Naive B cell (primary cell): ENCODE measurements at places on chromosomes 16 and 17. TPM values are rescaled to one million over a fixed set of nuclear protein-coding genes. Genes with fewer than 3 reads are reported as not detected.
A peak's percentile ranks its signal among the peaks of the same experiment; 100 is the strongest.

GRCh38 chr16:57815987-57816745, 13.9 kb upstream of the KIFC3 start:
- H3K4me3 ChIP-seq, result no peak overlapping the region
- H3K27ac ChIP-seq, result no peak overlapping the region
- H3K4me1 ChIP-seq, result no peaks in the 10 kb centered on the region
- no peaks in the 10 kb centered on the region for H3K36me3 ChIP-seq
- H3K27me3 ChIP-seq, result peaks cover 15% of the 10 kb centered on the region
- no peak for DNase-seq

DNA sequence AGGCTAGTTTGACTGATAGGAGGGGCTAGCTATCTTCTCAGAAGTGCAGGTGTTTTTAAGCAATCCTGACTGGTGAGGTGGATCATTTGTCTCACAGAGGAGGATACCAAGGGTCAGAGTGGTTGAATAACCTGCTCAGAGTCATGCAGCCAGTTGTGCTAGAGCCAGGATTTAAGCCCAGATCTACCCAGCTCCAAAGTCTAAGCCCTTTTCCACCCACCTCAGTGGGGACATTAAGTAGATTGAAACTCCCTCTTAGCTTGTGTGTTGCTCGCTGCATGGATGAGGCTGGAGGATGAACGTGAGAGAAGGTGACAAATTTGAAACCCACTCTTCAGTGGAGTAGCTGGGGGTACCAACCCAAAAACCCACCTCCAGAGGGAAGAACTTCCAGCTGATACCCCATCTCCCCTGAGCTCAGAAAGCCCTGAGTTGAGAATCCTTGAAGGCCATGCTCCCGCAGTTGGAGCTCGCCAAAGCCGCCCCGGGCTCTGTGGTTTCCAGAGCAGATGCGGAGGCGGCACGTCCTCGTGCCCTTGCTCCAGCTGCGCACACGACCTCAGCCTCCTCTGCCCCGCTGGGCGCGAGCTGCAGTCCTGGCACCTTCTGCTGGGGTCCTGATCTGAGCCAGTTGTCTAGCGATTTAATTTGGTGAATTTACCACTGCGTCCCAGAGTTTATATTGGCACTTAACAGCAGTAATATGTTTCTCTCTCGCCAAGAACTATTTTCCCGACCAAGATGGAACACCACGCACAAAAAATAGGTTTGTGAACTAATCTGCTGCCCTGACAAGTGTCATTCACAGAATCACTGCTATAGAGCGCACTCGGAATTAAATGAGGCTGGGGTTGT, 159.5 kb downstream of the CCDC182 start:
- H3K4me1 ChIP-seq, result peaks cover 9% of the 10 kb centered on the region
- H3K36me3 ChIP-seq, result no peaks in the 10 kb centered on the region
- H3K27ac ChIP-seq, result no peak overlapping the region

- H3K27me3 ChIP-seq, result peaks cover 70% of the 10 kb centered on the region
- peaks cover 4% of the 10 kb centered on the region for H3K4me1 ChIP-seq
- peaks cover 9% of the 10 kb centered on the region for H3K36me3 ChIP-seq
- no peak for DNase-seq
- H3K27ac ChIP-seq, result no peak overlapping the region
- no peak overlapping the region for H3K4me3 ChIP-seq
Measured at GRCh38 chr17:49915670-49916069, 53.3 kb upstream of the DLX4 start.

DNA sequence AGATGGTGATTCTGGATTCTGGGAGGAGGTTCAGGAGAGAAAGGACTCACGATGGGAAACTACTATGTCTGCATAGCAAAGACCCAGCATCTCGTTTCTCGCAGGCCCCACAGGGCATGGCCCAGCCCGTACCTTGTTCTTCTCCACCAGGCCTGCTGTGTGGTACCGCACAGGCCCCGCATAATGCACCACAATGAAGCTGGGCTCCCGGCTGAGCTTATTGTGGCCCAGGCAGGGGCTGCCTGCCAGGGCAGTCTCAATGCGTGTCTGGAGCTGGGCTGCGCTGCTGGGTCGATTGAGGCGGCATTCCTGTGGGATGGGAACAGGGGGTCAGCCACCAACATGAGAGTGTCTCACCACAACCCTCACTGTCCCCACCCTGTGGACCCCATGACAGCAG, 20.4 kb downstream of the ZNHIT3 start:
- no peaks in the 10 kb centered on the region for H3K4me1 ChIP-seq
- no peak overlapping the region for H3K4me3 ChIP-seq
- H3K27ac ChIP-seq, result no peak overlapping the region
- no peaks in the 10 kb centered on the region for H3K27me3 ChIP-seq
- H3K36me3 ChIP-seq, result peaks cover 7% of the 10 kb centered on the region

The SLC47A1 gene
- not detected for polyA plus RNA-seq

- no peaks in the 10 kb centered on the region for H3K27me3 ChIP-seq
- no peak overlapping the region for H3K27ac ChIP-seq
- peaks cover 17% of the 10 kb centered on the region for H3K4me1 ChIP-seq
- H3K4me3 ChIP-seq, result no peak overlapping the region
- no peak for DNase-seq
- H3K36me3 ChIP-seq, result no peaks in the 10 kb centered on the region
Measured at GRCh38 chr17:1331708-1332107, 52.2 kb downstream of the TRARG1 start.

- H3K36me3 ChIP-seq, result no peaks in the 10 kb centered on the region
- DNase-seq, result no peak
- peaks cover 5% of the 10 kb centered on the region for H3K27me3 ChIP-seq
- no peak overlapping the region for H3K4me3 ChIP-seq
- H3K4me1 ChIP-seq, result peaks cover 4% of the 10 kb centered on the region
- no peak overlapping the region for H3K27ac ChIP-seq
Measured at GRCh38 chr16:48491517-48491916, 106.3 kb upstream of the SIAH1 start.

- no peak overlapping the region for H3K4me3 ChIP-seq
- no peak overlapping the region for H3K27ac ChIP-seq
- peaks cover 7% of the 10 kb centered on the region for H3K27me3 ChIP-seq
Measured at GRCh38 chr16:1054660-1055556, 17.6 kb upstream of the SSTR5 start.

DNA sequence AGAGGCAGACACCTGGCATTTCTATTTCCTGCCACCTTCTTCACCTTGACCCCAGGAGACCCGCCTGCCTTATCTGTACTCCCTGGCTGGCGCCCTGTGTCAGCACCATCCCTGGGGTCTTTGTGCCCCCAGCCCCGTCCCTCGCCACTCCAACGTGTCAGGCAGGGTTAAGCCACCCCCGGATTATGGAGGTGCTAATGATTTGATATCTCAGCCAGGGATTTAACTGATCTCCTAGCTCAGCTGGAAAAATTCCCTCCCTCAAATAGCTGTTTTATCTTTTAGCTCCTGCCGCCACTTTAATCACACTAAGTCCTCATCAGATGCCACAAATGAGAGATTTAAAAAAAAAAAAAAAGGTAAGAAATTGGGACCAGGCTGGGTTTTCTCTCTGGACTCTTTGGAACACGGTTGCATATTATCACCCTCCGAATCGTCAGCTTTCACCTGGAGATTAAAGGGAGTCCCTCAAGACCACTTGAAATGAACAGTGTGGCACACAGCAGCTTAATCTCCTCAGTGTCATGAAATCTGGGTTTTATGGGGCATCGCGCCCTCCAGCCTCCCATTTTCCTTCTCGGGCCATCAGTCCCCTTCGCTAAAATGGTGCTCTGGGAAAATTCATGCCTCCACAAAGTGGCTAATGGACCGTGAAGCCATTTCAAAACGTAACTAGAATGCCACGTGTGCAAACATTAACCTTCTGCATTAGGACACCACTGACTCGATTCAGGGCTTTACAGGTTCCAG, 26.2 kb upstream of the WFDC1 start:
- no peaks in the 10 kb centered on the region for H3K36me3 ChIP-seq
- peaks cover 15% of the 10 kb centered on the region for H3K27me3 ChIP-seq
- H3K27ac ChIP-seq, result no peak overlapping the region
- no peaks in the 10 kb centered on the region for H3K4me1 ChIP-seq
- no peak overlapping the region for H3K4me3 ChIP-seq
- DNase-seq, result no peak

GRCh38 chr17:79923974-79924638, 84.9 kb upstream of the CBX4 start:
- H3K36me3 ChIP-seq, result no peaks in the 10 kb centered on the region
- H3K4me1 ChIP-seq, result no peaks in the 10 kb centered on the region
- no peak overlapping the region for H3K4me3 ChIP-seq
- no peak for DNase-seq

The SGSH gene
- 14.9 TPM for polyA plus RNA-seq

- DNase-seq, result no peak
- H3K4me3 ChIP-seq, result no peak overlapping the region
- H3K4me1 ChIP-seq, result no peaks in the 10 kb centered on the region
Measured at GRCh38 chr17:17447264-17447663, 29.5 kb upstream of the MED9 start.

The GUCY2D gene
- not detected for polyA plus RNA-seq

DNA sequence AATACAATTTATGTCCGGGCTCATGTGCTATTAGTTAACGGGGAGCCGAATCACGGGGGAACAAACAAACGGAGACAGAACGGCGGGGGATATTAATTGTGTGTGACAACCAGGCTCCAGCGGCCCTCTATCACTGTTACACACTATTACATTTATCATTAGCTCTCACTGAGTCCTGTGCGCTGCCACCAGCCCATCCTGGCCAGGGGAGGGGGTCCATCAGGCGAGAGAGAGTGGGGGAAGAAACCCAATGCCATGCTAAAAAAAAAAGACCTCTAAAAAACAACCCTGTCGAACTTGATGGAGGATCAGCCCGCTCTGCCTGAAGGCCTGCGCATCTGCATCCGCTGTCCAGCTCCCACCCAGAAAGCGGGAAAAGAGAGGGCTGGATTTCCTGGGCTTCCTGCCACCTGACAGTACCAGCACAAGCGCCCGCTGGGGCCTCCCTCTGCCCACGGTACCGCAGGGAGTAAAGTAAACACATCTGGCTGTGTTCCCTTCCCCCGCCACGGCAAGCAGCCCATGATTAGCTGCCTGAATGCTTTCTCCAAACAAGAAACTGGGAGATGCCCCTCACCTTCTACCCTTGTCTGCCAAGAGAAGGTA, 41.7 kb downstream of the PIPOX start:
- H3K4me3 ChIP-seq, result no peak overlapping the region
- DNase-seq, result no peak
- no peaks in the 10 kb centered on the region for H3K27me3 ChIP-seq
- H3K27ac ChIP-seq, result no peak overlapping the region

The RAB37 gene
- 85.5 TPM for polyA plus RNA-seq

GRCh38 chr16:65510241-65510640, 388.4 kb upstream of the CDH11 start:
- no peak for DNase-seq
- H3K27me3 ChIP-seq, result no peaks in the 10 kb centered on the region
- H3K4me3 ChIP-seq, result no peak overlapping the region
- no peaks in the 10 kb centered on the region for H3K4me1 ChIP-seq

The SCARF1 gene
- 0.13 TPM for polyA plus RNA-seq

The SEC14L5 gene
- polyA plus RNA-seq, result 0.08 TPM

The FBXW10 gene
- not detected for polyA plus RNA-seq

- H3K27ac ChIP-seq, result no peak overlapping the region
- DNase-seq, result no peak
- H3K27me3 ChIP-seq, result peaks cover 28% of the 10 kb centered on the region
- peaks cover 8% of the 10 kb centered on the region for H3K4me1 ChIP-seq
- no peak overlapping the region for H3K4me3 ChIP-seq
Measured at GRCh38 chr17:42883802-42884558, 16.6 kb upstream of the G6PC1 start.

- no peaks in the 10 kb centered on the region for H3K27me3 ChIP-seq
- peaks cover 6% of the 10 kb centered on the region for H3K4me1 ChIP-seq
- no peak overlapping the region for H3K4me3 ChIP-seq
- H3K27ac ChIP-seq, result peak overlapping the region; percentile 63
- peak; percentile 61 for DNase-seq
- peaks cover 9% of the 10 kb centered on the region for H3K36me3 ChIP-seq
Measured at GRCh38 chr16:117379-118365, 20.8 kb downstream of the NPRL3 start.

DNA sequence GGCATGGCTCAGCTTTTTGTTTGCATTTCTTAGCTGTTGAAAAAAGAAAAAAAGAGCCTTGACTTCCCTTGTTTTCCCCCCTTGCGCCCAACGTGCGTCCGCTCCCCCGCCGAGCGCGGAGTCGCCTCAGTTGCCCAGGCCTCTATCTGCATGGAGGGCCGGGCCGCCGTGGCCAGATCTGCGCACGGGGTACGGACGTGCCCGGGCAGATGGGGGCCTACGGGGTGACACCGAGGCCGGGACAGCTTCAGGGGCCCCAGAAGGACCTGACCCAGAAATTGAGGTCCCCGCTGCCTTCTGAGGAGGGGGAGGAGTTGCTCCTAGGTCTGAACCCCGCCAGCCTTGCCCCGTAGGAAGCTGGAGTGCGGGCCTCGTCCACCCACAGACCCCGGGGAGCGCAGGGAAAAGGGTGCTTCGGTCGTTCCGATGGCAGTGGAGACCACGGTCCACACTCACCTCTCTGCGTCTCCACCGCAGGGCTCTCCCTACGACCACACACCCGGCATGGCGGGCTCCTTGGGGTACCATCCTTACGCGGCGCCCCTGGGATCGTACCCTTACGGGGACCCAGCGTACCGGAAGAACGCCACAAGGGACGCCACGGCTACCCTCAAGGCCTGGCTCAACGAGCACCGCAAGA, 1.5 kb downstream of the IRX5 start:
- H3K36me3 ChIP-seq, result peaks cover 31% of the 10 kb centered on the region
- H3K27me3 ChIP-seq, result peaks cover 71% of the 10 kb centered on the region
- peaks cover 36% of the 10 kb centered on the region for H3K4me1 ChIP-seq
- H3K27ac ChIP-seq, result no peak overlapping the region
- DNase-seq, result no peak

DNA sequence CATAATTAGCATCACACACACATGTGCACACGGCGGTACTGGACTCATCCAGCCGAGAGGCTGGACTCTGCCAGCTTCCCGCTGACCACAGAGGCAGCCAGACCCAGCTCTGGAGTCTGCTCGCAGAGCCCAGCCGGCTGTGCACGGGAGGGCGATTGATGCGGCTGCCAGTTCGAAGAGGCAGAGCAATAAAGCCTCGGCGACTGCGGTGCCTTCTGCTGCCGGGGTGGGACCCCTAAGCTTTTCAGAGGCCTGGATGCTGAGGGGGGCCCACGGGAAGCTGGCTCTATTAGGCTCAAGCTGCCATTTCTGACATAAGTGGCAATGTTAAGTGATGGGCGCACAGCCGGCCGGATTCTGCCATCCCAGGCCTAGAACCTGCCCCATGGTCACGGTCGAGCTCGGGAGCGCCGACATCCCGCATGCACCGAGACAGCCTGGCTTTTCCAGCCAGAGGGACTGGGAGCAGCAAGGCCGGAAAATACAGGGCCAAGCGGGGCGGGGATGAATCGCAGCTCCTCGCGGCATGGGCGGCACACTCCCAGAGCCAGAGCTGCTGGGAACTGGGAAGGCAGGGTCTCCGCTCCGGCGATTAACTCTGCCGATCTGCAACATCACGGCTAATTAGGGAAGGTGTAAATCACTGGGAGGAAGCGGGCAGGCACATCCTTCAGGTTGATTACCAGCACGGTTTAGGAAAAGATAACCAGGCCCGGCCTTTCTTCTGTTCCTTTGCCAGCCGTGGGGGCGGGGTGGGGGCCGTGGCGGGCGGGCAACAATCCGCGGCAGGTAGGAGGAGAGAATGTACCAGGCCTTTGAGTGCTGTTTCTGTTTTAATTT, 57.7 kb downstream of the TBC1D16 start:
- H3K27me3 ChIP-seq, result no peaks in the 10 kb centered on the region
- H3K27ac ChIP-seq, result no peak overlapping the region
- H3K36me3 ChIP-seq, result no peaks in the 10 kb centered on the region
- no peak overlapping the region for H3K4me3 ChIP-seq
